ENCODE measurements at places on chromosomes 11 and 22.

DNA sequence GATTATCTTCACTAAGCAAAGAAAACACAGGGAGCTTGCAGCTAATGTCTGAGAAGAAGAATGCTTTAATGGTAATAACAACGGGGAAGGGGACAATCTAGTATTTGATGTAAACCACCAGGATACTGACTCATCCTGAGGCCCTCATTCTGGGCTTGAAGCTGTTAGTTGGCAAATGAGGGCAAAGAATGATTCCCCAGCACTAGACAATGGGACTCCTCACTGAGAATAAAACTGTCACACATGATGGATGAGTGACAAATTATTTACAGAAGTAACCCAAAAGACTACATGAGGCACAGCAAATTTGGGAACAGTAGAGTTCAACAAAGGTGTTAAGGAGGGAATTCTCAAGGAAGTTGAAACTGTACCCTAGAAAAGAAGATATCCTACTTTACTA, 76.3 kb downstream of the FAM168A start:
- H3K36me3 ChIP-seq: no peaks in the 10 kb centered on the region
- no peaks in the 10 kb centered on the region for H3K4me1 ChIP-seq

DNA sequence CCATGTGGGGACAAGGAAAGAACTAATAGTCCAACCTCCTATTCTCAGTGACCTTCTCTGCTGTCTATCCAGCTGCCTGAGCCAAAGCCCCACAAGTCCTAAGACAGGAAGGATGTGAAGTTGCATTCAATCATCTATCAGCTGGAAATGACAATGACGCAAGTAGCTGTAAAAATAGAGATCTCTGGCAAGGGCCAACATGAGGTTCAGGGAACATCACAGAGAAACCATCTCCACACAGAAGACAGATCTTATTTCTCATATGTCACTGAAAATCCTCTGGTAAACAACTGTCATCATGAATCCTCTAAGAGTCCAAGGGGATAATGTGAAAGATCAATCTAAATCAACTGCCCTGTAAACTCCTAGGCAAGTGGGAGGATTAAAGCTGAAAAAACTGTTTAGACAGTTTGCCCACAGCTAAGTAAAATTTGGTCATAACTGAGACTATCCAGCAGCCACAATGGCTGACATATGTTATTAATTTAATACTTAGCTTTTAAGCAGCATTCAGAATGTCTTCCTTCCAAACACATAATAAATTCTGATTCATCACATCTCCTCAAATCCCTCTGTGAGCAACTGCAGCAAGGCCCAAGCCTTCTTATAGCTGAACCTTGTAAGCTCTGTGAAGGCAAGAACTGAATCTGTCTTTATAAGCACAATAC, 52.1 kb downstream of the ALG9 start:
- no peak overlapping the region for H3K4me3 ChIP-seq
- H3K27ac ChIP-seq: no peak overlapping the region
- no peaks in the 10 kb centered on the region for H3K27me3 ChIP-seq
- DNase-seq: no peak
- H3K36me3 ChIP-seq: no peaks in the 10 kb centered on the region

DNA sequence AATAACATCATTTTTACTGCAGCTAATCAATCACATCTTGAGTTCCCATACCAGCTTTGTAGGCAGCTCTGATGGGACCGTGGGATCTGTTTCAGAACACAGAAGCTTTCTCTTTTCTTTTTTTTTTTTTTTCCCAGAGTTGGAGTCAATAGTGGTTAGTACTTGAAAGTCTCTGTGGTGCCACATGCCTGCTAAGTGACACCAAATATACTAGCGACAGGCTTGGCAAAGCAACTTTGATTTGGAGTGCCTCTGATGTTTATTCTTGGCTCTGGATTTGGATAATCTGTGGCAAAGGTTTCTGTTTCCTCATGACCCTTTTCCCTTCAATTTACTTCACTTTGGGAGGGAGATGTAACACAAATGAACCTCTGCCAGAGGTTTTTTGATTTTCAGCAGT, 681.4 kb upstream of the TENM4 start:
- H3K4me1 ChIP-seq: no peaks in the 10 kb centered on the region
- no peak overlapping the region for H3K4me3 ChIP-seq

- no peak overlapping the region for H3K4me3 ChIP-seq
- H3K4me1 ChIP-seq: peaks cover 3% of the 10 kb centered on the region
- no peaks in the 10 kb centered on the region for H3K27me3 ChIP-seq
- DNase-seq: no peak
Measured at GRCh38 chr11:8671193-8671612, 11.3 kb downstream of the TRIM66 start.

- no peaks in the 10 kb centered on the region for H3K27me3 ChIP-seq
- H3K4me1 ChIP-seq: no peaks in the 10 kb centered on the region
- DNase-seq: no peak
- no peaks in the 10 kb centered on the region for H3K36me3 ChIP-seq
Measured at GRCh38 chr11:69963533-69964246, 114.4 kb upstream of the ANO1 start.

DNA sequence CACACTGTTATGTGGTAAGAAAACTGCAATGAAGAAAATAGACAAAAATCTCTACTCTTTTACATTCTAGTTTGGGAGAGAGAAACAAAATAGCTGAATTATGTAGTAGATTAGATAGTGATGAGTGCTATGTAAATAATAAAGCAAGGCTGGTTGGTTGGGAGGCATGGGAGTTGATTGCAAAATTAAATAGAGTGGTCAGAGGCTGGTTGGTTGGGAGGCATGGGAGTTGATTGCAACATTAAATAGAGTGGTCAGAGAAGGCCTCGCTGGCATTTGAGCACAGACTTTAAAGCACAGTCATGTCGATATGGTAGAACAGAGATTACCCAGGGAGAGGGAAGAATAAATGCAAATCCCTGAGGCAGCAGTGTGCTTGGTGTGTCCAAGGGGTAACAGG, 22.4 kb downstream of the SIK2 start:
- no peaks in the 10 kb centered on the region for H3K4me1 ChIP-seq
- no peaks in the 10 kb centered on the region for H3K27me3 ChIP-seq
- no peak overlapping the region for H3K4me3 ChIP-seq

DNA sequence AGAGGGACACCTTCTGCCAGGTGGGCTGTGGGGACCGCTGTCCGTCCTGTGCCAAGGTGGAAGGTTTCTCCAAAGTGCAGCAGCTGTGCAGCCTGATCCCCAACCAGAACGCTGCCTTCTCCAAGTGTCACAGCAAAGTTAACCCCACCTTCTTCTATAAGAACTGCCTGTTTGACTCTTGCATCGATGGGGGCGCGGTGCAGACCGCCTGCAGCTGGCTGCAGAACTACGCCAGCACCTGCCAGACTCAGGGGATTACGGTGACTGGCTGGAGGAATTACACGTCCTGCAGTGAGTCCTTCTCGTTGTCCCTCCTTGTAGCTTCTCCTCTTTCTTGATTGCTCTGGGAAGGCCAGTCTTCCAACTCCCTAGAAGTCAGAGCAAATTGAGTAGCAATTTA, 44.8 kb downstream of the TECTA start:
- no peaks in the 10 kb centered on the region for H3K4me1 ChIP-seq
- no peak overlapping the region for H3K4me3 ChIP-seq
- H3K36me3 ChIP-seq: no peaks in the 10 kb centered on the region
- no peak overlapping the region for H3K27ac ChIP-seq

GRCh38 chr22:39439170-39439569, 17.6 kb upstream of the MGAT3 start:
- H3K27me3 ChIP-seq: no peaks in the 10 kb centered on the region
- no peak for DNase-seq
- H3K4me3 ChIP-seq: no peak overlapping the region
- peaks cover 1% of the 10 kb centered on the region for H3K4me1 ChIP-seq
- no peaks in the 10 kb centered on the region for H3K36me3 ChIP-seq

GRCh38 chr22:35116269-35116668, 50.3 kb downstream of the ISX start:
- no peak overlapping the region for H3K27ac ChIP-seq
- no peaks in the 10 kb centered on the region for H3K36me3 ChIP-seq
- no peak for DNase-seq
- no peak overlapping the region for H3K4me3 ChIP-seq

DNA sequence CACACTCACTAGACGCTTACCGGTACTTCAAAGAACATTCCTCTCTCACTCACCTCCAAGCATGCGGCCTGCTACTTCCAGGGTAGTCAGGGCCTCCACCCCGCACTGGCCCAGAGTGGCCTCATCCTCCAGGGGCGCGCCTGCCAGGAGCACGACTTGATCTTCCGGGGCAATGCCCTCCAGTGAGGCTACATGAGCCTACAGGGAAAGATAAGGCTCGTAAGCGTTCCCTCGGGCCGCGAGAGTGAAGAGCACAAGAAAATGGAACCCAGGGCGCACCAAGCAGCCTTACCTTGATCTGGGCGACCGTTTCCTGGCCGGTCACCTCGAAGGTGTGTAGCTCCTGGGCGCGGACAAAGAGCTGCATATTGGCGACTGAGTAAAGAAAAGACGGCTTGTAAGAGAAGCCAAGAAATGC, 478 bp downstream of the FAU start:
- H3K27me3 ChIP-seq: no peaks in the 10 kb centered on the region
- H3K4me1 ChIP-seq: no peaks in the 10 kb centered on the region
- DNase-seq: no peak
- H3K27ac ChIP-seq: peak overlapping the region; percentile 83

DNA sequence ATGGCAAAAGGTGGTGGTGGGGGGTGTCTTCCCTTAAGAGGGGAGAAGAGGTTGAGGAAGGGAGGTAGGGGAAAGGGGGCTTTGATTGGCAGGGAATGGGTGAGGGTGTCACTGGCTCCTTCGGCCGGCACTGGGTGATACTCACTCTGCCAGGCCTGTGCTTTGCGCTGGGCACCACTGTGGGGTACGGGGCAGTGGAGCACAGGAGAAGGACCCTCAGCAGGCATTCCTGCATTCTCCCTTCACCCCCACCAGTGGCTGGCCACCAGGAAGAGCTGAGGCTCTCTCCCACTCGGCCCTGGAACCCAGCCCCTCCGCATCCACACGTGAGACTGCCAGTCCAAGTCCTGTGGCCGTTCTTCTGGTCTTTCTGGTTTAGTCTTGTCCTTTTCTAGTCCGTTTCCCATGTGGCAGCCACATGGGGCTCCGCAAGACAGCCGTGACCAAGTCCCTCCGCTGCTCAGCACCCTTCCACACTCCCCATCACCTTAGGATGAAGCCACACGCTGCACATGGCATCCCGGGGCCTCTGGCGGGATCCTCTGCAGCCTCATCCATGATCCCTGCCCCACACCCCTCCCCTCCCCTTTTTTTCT, 8.0 kb downstream of the CAPN5 start:
- H3K27me3 ChIP-seq: no peaks in the 10 kb centered on the region
- peak overlapping the region; percentile 90 for H3K27ac ChIP-seq
- H3K4me3 ChIP-seq: no peak overlapping the region
- no peaks in the 10 kb centered on the region for H3K4me1 ChIP-seq

- H3K27ac ChIP-seq: no peak overlapping the region
- no peaks in the 10 kb centered on the region for H3K4me1 ChIP-seq
- no peaks in the 10 kb centered on the region for H3K27me3 ChIP-seq
- no peaks in the 10 kb centered on the region for H3K36me3 ChIP-seq
Measured at GRCh38 chr22:25551396-25551795, 13.1 kb upstream of the GRK3 start.

GRCh38 chr11:78218707-78219492, 30.2 kb downstream of the USP35 start:
- no peak for DNase-seq
- no peaks in the 10 kb centered on the region for H3K4me1 ChIP-seq
- H3K27ac ChIP-seq: no peak overlapping the region
- H3K27me3 ChIP-seq: no peaks in the 10 kb centered on the region
- no peaks in the 10 kb centered on the region for H3K36me3 ChIP-seq

DNA sequence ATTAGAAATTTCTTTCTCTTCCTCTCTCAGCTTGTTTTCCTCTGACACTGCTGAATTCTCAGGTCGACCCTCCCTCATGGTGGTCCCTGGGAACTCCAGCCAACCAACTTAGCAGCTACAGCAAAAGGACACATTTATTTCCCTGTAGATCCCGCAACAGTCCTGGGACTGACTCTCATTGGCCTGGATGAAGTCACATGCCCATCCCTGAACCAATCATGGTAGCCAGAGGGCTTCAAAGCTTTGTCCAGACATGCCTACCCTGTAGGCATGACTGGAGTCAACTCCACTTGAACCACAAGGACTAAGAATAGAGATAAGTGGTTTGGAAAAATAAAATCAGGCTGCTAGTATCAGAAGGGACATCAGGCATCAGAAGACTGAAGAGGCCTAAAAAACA, 84.6 kb upstream of the LRRC55 start:
- no peak overlapping the region for H3K27ac ChIP-seq
- no peaks in the 10 kb centered on the region for H3K27me3 ChIP-seq
- H3K36me3 ChIP-seq: no peaks in the 10 kb centered on the region
- no peak overlapping the region for H3K4me3 ChIP-seq
- H3K4me1 ChIP-seq: no peaks in the 10 kb centered on the region
- no peak for DNase-seq

GRCh38 chr11:114912826-114913225, 234.5 kb downstream of the NXPE2 start:
- no peaks in the 10 kb centered on the region for H3K36me3 ChIP-seq
- H3K27ac ChIP-seq: no peak overlapping the region
- no peak for DNase-seq
- H3K27me3 ChIP-seq: no peaks in the 10 kb centered on the region
- no peaks in the 10 kb centered on the region for H3K4me1 ChIP-seq

GRCh38 chr11:47620836-47621378, 21.5 kb downstream of the MTCH2 start:
- H3K27ac ChIP-seq: no peak overlapping the region
- H3K4me1 ChIP-seq: no peaks in the 10 kb centered on the region
- no peaks in the 10 kb centered on the region for H3K27me3 ChIP-seq
- H3K4me3 ChIP-seq: no peak overlapping the region
- no peaks in the 10 kb centered on the region for H3K36me3 ChIP-seq

DNA sequence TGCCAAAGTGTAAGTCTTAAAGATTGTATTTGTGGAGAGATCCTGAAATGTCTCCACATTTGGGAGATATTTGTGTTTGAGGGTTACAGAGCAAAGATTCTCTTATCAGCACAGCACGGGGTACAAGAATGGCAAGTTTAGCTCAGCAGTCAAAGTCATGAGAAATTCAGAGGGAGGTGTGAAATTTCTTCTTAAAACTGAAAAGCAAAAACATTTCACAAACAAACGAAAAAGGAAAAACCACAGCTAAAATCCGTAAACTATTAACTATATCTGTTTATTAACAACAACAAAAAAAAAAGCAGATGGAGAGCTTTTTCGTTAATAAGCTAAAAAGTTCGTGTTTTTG, 40.9 kb upstream of the ETS1 start:
- no peak overlapping the region for H3K4me3 ChIP-seq
- no peak overlapping the region for H3K27ac ChIP-seq
- no peaks in the 10 kb centered on the region for H3K27me3 ChIP-seq
- H3K4me1 ChIP-seq: no peaks in the 10 kb centered on the region

GRCh38 chr11:130304651-130305050, 10.1 kb downstream of the ZBTB44 start:
- no peak for DNase-seq
- no peaks in the 10 kb centered on the region for H3K27me3 ChIP-seq
- no peaks in the 10 kb centered on the region for H3K36me3 ChIP-seq
- H3K4me1 ChIP-seq: peaks cover 2% of the 10 kb centered on the region
- no peak overlapping the region for H3K4me3 ChIP-seq

Data from aorta (tissue), 5 donors.